ENCODE measurements at places on chromosomes 4 and X.

GRCh38 chr4:181952478-181952877 is 290.7 kb upstream of the TENM3 start:
- DNase-seq: no peak

DNA sequence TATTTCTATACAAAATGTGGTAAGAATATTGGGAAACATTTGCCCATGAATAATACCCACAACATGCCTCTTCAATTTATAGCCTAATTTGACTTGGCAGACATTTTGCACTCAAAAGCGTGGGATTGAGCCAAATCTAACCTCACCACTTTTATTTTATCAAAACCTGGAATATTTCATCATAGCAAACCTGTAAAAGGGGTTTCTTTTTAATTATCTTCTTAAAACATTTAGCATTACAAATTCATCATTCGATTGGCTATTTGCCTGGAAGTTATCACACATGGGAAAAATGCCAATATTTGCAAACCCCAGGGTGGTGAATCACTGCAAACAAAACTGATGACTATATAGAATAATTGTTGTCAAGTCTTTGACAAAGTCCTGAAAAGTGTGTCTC is 56.2 kb downstream of the VCX3B start:
- no peak for DNase-seq

- peak; percentile 7 for DNase-seq
Measured at GRCh38 chr4:86043755-86044592, 315.9 kb downstream of the MAPK10 start.

- no peak for DNase-seq
Measured at GRCh38 chr4:48021100-48021499, 4.5 kb downstream of the NIPAL1 start.

- DNase-seq: no peak
Measured at GRCh38 chr4:117334451-117335188, 249.2 kb upstream of the TRAM1L1 start.

DNA sequence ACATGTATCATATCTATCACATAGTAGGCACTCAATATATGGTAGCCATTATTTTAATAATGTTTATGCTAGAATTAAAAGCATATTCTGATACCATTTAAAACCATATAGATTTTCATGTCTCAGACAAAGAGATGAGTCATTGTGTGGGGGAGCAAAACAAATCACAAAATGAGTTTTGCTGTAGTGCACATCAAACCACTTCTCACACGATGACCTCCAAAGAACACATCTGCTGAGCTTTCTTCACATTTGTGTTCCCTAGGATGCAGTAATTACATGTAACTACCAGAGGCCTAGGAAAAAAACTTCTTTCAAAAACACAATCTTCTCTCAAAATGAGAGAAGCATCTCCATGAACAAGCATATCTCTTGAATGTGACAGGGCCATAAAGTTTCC is 56.1 kb upstream of the BRS3 start:
- peak; percentile 6 for DNase-seq

All from activated CD4-positive, alpha-beta T cell treated with anti-CD3 and anti-CD28 coated beads for 36 hours (primary cell).